ENCODE measurements at places on chromosomes 1 and 21. TPM values are rescaled to one million over a fixed set of nuclear protein-coding genes. Genes with fewer than 3 reads are reported as not detected.

GRCh38 chr1:69520326-69520725, 47.4 kb upstream of the LRRC7 start:
- no peaks in the 10 kb centered on the region for H3K36me3 ChIP-seq
- DNase-seq, result no peak
- H3K27me3 ChIP-seq, result no peaks in the 10 kb centered on the region
- no peak overlapping the region for H3K4me3 ChIP-seq
- no peaks in the 10 kb centered on the region for H3K4me1 ChIP-seq

GRCh38 chr1:176567190-176567794, 104.3 kb downstream of the PAPPA2 start:
- no peak for DNase-seq
- H3K36me3 ChIP-seq, result no peaks in the 10 kb centered on the region
- no peaks in the 10 kb centered on the region for H3K27me3 ChIP-seq

Gene NPPB
- polyA plus RNA-seq, result not detected

DNA sequence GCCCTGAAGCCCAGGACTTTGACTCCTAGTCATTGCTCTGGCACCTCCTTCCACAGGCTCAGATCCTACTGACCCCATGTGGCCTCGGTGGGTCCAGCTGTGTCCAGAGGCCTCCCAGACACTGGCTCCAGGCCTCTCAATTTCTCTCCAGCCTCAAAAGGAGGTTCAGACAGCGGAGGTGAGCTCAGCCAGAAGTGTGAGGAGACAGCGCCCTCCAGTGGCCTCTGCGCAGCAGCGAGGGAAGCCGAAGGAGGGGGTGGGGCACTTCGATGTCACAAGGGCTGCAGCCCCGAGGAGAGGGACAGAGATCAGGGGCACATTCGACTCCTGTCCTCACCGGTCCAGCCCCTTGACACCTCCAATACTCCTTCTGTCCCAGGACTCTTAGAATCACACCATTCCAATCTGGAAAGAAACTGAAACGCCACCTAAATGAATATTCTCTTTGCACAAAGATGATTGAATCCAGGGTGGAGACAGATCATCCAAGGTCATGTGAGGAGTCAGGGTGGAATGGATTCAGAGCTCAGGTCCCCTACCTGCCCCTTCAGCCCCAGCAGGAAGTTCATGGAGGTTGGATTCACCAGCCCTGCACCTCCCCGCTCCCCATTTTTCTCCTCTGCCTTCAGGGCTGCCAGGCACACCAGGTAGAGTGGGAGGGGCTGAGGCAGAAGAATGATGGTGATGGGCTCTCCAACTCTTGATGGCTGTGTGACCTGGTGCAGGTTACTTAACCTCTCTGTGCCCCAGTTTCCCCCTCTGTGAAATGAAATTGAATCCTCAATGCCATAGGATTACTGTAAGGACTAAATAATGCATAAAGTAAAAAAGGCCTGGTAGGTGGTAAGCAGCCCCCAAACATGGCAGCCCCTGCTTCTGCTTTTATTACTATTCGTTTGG, 34.8 kb upstream of the ZBTB40 start:
- H3K27ac ChIP-seq, result no peak overlapping the region
- DNase-seq, result peak; percentile 87
- H3K36me3 ChIP-seq, result no peaks in the 10 kb centered on the region
- no peaks in the 10 kb centered on the region for H3K27me3 ChIP-seq

- no peak overlapping the region for H3K27ac ChIP-seq
- no peaks in the 10 kb centered on the region for H3K36me3 ChIP-seq
- H3K4me1 ChIP-seq, result no peaks in the 10 kb centered on the region
- H3K27me3 ChIP-seq, result no peaks in the 10 kb centered on the region
- H3K4me3 ChIP-seq, result no peak overlapping the region
Measured at GRCh38 chr21:14356746-14357145, 26.2 kb downstream of the HSPA13 start.

Gene RAVER2
- 3.6 TPM for polyA plus RNA-seq

DNA sequence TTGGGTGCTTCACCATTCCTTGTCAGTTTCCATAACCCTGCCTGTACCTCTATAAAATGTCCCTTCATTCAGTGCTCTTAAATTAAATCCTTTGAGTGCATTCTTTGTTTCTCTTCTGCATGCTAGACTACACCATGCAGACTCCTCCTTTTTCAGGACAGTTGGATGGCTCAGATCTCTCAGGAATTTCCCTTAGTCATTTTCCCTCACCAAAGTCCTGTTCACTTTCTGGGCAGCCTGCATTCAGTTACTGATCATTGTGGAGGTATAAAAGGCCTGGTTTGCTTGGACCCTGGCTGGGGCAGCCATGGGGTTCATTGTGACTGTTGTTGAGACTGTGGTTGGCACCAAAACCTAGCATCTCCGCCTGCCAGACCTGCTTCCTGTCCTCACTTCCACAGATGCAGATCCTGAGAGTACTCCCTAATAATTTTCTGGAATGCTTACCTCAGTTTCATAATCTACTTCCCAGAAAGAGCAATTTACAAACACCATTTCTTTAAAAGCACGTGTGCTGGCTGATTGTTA, 88.4 kb downstream of the PDE4B start:
- H3K27ac ChIP-seq, result no peak overlapping the region
- H3K36me3 ChIP-seq, result no peaks in the 10 kb centered on the region
- H3K4me3 ChIP-seq, result no peak overlapping the region
- no peaks in the 10 kb centered on the region for H3K4me1 ChIP-seq
- DNase-seq, result no peak
